ENCODE measurements at places on chromosomes 16 and 17.

GRCh38 chr17:14261406-14261805, 24.7 kb upstream of the CDRT15 start:
- no peak for DNase-seq

GRCh38 chr16:87703071-87703470, 62.7 kb downstream of the KLHDC4 start:
- DNase-seq, result no peak

- no peak for DNase-seq
Measured at GRCh38 chr16:1923299-1924034, 5.3 kb upstream of the HS3ST6 start.

DNA sequence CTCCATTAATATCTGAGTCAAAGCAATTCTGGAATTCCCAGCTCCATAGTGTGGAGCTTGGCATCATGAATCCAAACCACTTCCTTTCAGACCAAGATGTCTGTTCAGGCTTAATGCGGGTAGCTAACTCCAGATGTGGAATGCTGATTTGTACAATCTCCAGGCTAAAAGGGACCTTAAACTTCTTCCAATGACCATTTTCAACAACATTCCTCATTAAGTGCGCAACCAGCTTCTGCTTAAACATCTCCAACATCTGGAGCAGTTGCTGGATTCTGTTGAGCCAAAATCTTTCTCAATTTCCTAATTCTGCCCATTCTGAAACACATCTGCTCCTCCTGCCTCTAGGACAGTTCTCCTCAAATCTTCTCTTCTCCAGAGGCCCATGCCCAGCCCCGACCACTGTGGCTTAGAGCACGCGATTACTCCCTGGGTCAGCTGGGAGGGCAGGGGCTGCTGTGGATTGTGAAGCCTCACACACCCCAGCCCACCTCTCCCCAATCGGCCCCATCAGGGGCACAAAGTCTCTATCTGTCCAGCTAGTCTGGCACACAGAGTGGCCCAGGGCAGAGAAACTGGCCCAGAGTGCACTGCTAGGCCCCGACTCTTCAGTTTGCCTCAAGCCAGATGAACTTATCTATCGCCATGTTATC, 36.2 kb downstream of the ASPA start:
- no peak for DNase-seq

DNA sequence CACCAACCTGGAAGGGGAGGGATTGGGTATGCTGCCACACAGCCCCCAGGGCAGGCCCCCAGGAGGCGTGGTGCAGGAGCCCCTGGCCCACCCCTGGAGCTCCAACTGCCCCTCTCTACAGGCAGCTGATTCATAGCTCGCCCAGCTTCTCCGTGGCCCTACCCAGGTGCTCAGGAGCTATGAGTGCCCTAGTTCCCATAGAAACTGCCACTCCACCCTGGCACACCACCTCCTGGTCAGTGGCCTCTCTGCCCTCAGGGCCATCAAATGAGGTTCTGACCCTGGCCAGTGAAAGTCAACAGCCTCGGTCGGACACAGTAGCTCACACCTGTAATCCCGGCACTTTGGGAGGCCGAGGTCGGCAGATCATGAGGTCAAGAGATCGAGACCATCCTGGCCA, 18.0 kb downstream of the CNGB1 start:
- no peak for DNase-seq

DNA sequence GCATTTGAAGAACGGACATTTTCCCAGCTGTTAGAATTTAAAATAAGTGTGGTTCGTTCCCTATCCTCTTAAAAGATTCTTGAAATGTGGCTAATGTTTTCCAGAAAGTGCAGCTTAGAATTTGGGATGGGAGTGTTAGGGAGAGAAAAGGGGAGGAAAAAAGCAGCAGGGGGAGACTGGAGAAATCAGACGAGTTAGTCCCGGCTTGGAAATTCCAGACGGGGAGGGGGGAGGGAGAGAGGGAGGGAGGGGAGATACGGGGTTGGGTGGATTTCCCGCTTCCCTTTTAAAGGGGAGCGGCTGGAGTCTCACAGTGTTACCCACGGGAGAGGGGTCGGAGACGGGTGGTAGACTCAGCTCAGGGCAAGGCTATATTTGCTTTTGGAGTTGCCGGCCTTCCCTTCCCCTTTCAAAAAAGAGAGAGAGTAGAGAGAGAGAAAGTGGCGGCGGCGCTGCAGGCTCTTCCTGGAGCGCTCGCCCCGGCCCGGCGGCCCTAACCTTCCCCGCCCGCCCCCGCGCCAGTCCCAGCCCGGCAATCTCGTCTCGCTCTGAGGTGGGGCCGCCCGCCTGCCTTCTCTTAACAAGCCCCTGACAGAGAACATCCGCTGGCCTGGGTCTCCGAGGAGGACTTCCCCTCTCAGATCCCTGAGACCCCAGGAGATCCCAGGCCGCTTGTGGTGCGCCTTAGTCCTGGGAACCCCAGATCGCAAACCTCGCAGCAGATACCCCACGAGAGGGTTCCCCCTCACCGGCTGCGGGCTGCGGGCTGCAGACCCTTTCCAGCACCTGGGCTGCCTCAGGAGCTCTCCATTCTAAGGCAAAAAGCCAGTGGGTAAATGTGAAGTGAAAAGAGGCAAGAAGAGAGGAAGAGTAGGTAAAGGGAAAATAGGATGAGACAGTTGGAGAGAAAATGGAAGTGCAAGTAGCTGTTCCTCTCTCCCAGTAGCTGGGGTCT, 6.6 kb downstream of the IGF2BP1 start:
- no peak for DNase-seq

DNA sequence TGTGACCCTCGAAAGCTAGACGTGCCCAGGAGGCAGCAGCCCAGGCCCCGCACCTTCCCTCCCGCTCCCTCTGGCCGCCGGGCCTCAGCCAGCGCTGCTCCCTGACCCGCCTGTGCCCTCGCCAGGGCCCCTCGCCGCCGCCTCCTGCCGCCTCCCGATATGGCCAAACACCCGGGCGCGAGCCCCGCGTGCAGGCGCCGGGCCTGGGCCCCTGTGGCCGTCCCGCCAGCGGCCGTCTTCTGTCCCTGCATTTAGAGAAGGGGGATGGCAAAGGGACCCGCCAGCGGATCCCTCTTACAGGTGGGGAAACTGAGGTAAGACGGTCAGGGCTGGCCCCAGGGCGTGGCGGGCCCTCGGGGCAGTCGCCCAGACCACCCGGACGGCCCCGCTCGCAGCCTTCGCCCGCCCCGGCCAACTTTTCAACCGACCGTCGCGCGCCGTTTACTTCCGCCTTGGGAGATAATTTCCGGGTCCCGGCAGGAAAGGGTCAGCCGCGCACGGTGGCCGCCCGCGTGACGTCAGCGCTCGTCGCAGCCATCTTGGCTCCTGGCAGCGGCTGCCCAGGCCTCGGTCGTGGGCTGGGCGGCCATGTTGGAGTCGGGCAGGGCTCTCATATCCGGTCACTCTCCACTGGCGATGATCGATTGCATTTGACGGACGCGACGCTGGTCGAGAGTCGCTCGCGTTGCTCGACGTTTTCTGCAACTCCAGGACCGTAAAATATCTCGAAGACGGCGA, 7.0 kb upstream of the GNG13 start:
- DNase-seq, result peak; percentile 55

- peak; percentile 61 for DNase-seq
Measured at GRCh38 chr17:16991349-16992009, 19.6 kb upstream of the TNFRSF13B start.

GRCh38 chr17:56536766-56537165, 56.7 kb upstream of the NOG start:
- no peak for DNase-seq

GRCh38 chr16:2339521-2340484, 725 bp downstream of the ABCA3 start:
- peak; percentile 15 for DNase-seq

- DNase-seq, result no peak
Measured at GRCh38 chr17:80319999-80320344, 59.3 kb downstream of the RNF213 start.

- no peak for DNase-seq
Measured at GRCh38 chr16:57264381-57264780, 19.3 kb downstream of the ARL2BP start.

DNA sequence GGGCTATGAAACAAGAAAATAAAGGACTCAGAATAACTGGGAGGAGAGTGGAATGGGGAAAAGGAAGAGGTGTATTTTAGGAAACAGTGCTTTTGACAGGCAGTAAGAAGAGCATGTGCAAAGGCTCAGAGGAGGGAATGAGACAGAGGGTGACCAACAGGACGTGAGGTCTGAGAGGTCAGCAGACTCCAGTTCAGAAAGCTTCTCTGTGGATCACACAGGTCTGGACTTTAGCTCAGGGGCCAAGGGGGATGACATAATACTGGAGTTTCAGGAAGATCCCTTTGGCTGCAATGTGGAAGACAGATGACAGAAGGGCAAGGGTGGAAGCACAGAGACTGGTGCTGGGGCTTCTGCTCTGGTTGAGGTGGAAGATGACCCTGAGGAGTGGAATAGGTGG, 489.9 kb upstream of the CDH5 start:
- no peak for DNase-seq

DNA sequence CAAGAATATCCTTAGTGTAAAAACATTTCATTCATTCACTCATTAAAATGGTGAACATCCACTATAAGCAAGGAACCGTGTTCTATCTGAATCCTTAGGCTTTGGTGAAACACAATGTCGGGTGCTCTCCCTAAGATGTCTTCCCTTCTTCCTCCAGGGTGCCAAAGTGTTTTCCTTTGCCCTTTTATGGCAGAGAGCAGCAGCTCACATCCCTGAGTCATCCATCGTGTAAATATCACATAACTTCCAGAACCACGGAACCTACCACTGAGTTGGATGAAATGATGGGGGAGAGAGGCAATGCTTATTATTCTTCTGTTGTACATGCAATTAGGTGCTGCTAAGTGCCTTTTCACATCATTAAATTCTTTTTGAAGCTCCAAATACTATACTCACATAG, 50.2 kb downstream of the DNAH3 start:
- no peak for DNase-seq

GRCh38 chr17:32208436-32208835, 57.2 kb upstream of the RHBDL3 start:
- DNase-seq, result no peak

DNA sequence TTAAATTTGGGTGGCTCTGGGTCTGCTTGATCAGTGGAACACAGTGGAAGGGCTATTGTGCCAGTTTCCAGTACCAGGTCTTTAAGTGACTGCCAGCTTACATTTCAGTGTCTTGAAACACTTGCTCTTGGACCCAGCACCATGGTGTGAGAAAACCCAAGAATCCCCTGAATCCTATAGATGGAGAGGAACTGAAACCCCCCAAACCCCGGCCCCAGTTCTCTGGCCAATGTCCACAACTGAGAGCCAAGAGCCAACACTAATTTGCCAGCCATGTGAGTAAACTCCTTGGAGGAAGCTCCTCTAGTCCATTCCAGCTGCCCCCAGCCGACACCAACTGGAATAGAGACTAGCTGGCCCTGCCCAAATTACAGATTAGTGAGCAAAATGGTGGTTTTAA, 2.4 kb upstream of the ARL2BP start:
- DNase-seq, result no peak

DNA sequence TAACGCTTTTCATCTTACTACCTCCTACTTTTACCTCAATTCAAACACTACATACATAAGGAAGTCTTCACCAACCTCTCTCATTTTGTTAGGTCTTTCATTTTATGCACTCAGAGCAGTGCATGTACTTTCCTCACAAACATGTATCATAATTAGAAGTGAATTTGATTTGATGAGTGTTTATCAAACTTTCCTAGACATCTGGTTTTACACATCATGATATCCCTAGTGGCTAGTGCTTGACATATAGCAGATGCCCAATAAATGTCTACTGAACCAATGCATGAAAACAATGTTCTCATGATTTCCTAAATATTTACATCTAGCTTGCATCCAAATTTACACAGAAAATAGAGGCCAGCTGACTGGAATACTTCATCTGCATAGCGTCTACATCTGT, 323.4 kb upstream of the KIF2B start:
- no peak for DNase-seq

DNA sequence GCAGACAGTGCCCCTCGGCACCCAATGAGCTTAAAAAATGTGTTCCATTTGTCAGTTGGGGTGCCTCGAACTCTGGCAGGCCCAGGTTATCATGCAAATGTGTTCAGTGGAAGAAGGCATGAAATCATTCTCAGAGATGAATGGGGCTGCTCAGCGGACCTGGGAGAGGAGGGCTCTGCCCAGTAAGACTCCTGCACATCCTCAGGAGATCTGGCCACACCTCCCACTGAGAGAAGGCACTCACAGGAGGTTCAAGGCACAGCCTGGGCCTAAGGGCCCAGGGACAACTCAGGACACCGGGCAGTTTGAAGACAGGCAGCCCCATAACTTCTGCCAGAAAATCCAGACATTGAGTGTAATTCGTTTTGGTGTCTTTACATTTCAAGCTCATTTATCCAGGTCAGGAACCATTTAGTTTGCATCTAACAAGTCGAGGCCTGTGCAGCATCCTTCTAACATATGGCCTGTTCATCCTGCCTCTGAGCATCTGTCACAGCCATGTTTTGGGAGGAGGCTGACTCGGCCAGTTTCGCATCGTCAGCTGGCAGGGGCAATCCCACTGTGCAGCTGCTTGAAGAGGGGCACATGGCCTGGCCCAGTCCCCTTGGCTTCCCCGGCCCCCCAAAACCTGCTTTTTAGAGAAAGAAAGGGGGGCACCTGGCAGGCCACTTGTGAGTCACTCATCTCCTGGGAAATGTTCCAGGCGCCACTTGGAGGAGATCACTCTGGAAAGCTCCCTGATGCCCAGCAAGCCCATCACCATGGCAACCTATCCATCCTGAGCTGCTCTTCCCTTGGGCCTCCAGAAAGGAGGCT, 31.2 kb upstream of the BCAR1 start:
- no peak for DNase-seq

DNA sequence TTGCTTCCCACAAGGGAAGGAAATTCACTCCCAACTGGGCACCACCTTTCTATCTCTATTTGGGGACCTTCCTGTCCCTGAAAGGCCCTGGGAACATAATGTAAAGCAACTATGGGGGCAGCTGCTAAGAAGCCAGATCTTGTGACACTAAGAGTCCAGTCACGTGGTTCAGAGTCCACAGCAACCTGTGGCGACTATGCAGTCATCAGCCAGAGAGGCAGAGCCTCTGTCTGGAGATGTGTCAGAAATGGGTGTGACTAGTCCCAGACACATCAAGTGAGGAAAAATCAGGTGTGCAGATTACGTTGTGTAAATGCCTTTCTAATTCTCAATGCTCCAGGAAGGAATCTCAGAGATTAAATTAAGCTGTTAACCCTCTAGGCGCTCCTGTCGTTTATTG, 26.6 kb upstream of the SKAP1 start:
- no peak for DNase-seq

- DNase-seq, result no peak
Measured at GRCh38 chr16:11510178-11510973, 76.3 kb downstream of the LITAF start.

GRCh38 chr17:74449773-74450172, 16.7 kb upstream of the CD300A start:
- DNase-seq, result no peak

- DNase-seq, result no peak
Measured at GRCh38 chr16:85648805-85649204, 35.7 kb downstream of the GSE1 start.

- DNase-seq, result no peak
Measured at GRCh38 chr17:19590451-19590850, 56.8 kb downstream of the SLC47A1 start.
